ENCODE measurements at places on chromosomes 1 and 21. TPM values are rescaled to one million over a fixed set of nuclear protein-coding genes. Genes with fewer than 3 reads are reported as not detected.
A peak's percentile ranks its signal among the peaks of the same experiment; 100 is the strongest.

NPHP4 gene
- total RNA-seq, result 15.7 TPM

NBPF10 gene
- total RNA-seq, result 3.1 TPM

TMEM51 gene
- 15.1 TPM for total RNA-seq

LAMC2 gene
- total RNA-seq, result 31.1 TPM

DNA sequence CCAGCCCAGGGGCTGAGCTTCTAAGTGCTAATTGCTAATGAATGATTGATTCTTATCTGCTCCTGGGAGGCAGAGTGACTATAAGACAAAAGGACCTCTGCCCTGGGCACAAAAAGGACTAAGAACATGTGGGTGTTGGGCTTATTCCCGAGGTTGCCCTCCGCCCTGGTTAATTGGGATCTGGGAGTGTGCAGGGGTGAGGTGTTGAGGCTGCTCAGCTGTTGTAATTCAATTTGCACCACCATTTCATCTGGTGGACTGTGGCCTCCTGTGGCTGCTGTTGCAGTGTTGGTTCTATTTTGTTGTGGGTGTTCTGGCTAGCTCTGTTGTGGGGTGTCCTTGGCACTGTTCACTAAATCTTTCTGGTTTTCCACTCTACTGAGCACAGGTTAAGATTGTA, 13.3 kb downstream of the KNCN start:
- H3K27ac ChIP-seq, result no peak overlapping the region
- DNase-seq, result no peak
- H3K4me1 ChIP-seq, result no peaks in the 10 kb centered on the region
- no peaks in the 10 kb centered on the region for H3K36me3 ChIP-seq
- peaks cover 30% of the 10 kb centered on the region for H3K27me3 ChIP-seq
- no peak overlapping the region for H3K4me3 ChIP-seq

DNA sequence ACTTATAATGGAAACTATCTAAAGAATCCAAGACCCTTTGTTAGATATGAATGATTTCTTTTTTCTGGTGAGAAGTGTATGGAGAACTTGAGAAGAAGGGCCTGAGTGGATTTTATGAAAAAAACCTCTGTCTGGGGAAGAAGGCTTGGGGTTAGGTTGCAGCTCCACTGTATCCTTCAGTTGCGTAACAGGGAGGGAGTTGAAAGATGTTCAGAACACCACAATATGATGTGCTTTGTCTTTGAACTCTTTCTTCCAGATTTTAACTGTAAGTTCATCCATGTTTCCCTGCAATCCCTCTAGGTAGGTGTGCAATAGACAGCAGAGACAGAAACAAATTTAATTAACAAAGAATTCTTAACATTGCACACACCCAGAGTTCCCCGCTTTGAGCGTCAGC, 125.8 kb upstream of the NFIA start:
- H3K27ac ChIP-seq, result no peak overlapping the region
- no peaks in the 10 kb centered on the region for H3K36me3 ChIP-seq
- no peak overlapping the region for H3K4me3 ChIP-seq
- H3K4me1 ChIP-seq, result no peaks in the 10 kb centered on the region
- no peaks in the 10 kb centered on the region for H3K27me3 ChIP-seq
- no peak for DNase-seq

- peaks cover 5% of the 10 kb centered on the region for H3K36me3 ChIP-seq
- H3K4me3 ChIP-seq, result peak overlapping the region; percentile 54
- H3K4me1 ChIP-seq, result peaks cover 6% of the 10 kb centered on the region
- peak; percentile 84 for DNase-seq
- peaks cover 8% of the 10 kb centered on the region for H3K27me3 ChIP-seq
These were observed 1.7 kb downstream of the NES start for GRCh38 chr1:156675210-156676113.

DNA sequence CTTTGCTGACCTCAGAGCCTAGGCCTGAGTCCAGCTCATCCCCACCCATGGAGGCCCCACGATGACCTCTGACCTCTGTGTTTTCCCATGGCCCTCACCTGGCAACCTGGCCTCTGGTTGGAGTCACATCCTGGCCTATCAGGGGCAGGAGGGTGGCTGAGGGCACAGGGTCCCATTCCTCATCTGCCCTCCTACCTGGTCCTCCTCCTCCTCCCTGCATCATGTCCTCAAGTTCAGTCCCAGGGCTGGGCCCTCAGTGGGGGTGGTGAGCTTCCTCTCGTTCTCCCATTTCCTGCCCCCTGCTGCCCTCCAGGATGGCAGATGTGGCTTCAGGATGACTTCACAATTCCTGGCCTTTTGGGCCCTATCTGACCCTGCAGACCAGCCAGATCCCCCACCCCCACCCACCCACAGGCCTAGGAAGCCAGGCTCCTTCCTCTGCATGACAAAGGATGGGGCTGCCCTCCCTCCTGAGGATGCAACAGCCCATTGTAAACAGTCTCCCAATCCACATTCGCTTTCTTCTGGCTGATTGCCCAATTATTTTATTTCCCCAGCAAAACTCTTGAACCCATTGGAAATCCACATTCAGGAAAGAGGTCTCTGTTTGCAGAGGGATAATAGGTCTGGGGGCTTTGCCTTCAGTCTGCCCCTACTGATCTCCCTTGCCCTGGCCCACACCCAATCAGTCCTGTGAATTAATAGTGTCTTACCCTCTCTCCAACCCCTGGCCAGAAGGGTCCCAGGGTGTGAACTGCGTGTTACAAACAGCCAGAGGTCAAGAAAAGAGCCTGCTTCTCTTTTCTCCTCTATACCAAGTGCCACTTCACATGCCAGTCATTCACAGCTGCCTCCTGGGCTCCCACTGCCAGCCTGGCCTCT, 10.3 kb upstream of the LEFTY1 start:
- H3K4me3 ChIP-seq, result no peak overlapping the region
- no peak overlapping the region for H3K27ac ChIP-seq
- no peaks in the 10 kb centered on the region for H3K36me3 ChIP-seq
- no peaks in the 10 kb centered on the region for H3K27me3 ChIP-seq
- DNase-seq, result peak; percentile 41
